ENCODE measurements at places on chromosomes 11 and 22. TPM values are rescaled to one million over a fixed set of nuclear protein-coding genes. Genes with fewer than 3 reads are reported as not detected.

Gene PTPRCAP
- 2.3 TPM for total RNA-seq

Gene WNT7B
- total RNA-seq: 4.5 TPM

DNA sequence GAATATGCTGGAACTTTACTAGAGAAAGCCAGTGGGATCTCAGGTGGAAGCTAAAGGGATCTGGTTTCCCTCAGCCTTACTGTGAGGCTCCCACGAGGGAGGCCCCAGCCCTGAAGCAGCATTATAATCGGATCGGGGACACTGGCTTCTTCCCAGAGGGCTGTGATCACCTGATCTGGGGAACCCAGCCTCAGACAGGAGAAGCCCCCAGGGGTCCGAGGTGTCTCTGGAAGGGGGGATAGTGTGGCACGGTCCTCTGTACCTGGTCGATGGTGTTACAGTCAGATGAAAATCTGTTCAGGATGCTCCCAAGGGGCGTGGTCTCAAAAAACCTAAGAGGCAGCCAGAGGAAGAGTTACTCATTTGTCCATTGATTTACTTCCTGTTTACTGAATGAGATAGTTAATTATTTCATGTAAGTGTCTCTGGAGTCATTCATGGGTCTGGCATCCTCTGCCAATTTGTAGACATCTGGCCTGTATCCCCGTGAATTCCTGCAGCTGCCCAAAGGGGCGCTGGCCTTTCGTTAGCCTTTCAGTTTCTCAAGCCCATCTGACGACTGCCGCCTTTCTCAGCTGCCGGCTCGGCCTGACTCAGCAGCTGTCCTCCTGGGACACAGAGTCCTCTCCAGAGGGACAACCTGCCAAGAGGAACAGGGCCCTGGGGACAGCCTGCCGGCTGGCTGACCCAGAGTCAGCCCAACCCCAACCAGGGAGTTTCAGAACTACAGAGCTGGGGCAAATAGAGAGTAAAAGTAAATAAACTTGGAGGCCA, 17.0 kb upstream of the KCNJ11 start:
- peak; percentile 78 for DNase-seq

GRCh38 chr22:28017859-28018258, 98.8 kb upstream of the PITPNB start:
- DNase-seq: no peak

DNA sequence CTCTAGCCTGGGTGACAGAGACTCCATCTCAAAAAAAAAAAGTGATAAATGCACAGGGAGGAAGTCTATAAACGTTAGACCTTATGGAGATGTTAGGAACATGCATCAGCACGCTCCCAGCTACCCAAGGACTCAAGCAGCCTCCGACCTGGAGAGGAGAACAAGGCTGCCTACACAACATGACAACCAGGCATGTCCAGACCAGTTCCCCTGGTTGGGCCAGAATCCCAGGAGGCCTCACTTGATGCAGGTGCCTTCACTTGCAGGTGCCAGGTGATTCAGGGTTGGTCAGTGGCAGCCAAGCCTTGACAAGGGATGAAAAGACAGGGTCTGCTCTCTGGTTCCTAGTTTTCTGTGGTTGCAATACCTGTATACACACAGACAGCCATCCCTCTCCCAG, 5.9 kb downstream of the RANGAP1 start:
- no peak for DNase-seq

- peak; percentile 84 for DNase-seq
Measured at GRCh38 chr11:94134651-94135512, 6.2 kb downstream of the PANX1 start.

Measured in A172 (cell line).